Small intestine (tissue), 16 donors: ENCODE measurements at places on chromosomes 6 and 20. TPM values are rescaled to one million over a fixed set of nuclear protein-coding genes. Genes with fewer than 3 reads are reported as not detected.

GRCh38 chr20:47027042-47027441, 132.4 kb downstream of the EYA2 start:
- no peak overlapping the region for H3K27ac ChIP-seq
- no peaks in the 10 kb centered on the region for H3K36me3 ChIP-seq
- DNase-seq: no peak
- no peak overlapping the region for H3K4me3 ChIP-seq
- no peaks in the 10 kb centered on the region for H3K4me1 ChIP-seq
- peaks cover 2% of the 10 kb centered on the region for H3K27me3 ChIP-seq

- H3K27ac ChIP-seq: no peak overlapping the region
- no peak overlapping the region for H3K4me3 ChIP-seq
- H3K27me3 ChIP-seq: no peaks in the 10 kb centered on the region
- DNase-seq: no peak
Observed at GRCh38 chr6:107447663-107448216, 11.6 kb downstream of the PDSS2 start.

DNA sequence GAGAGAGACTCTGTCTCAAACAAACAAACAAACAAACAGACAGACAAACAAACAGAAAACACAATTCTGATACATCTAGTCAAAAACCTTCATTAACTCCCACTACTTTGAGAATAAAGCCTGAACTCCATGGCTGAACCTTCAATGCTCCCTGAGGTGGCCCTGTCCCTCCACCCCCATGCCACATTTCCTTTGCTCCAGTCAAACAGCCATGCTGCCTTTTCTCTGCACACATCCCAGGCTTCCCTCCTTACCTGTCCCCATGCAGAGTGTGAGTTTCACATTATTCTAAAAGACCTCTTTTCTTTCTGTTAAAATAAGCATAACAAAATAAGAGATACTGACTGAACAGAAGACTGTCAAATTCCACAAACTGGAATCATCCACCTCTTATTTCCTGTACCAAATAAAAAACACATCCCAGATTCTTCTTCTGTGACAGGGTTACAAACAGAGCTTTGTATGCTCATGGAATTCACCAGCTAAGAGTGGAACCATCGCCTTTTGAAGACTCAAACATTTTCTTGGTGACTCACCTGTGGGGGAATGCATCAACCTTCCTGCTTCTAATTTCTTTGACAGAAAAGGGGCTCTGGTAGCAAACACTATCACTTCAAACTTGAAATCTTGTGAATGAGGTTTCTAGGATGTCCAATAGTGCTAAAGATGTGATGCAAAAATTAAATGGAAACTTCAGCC, 71.0 kb upstream of the SLC22A16 start:
- peaks cover 2% of the 10 kb centered on the region for H3K4me1 ChIP-seq
- no peaks in the 10 kb centered on the region for H3K36me3 ChIP-seq
- DNase-seq: no peak
- no peak overlapping the region for H3K27ac ChIP-seq
- no peaks in the 10 kb centered on the region for H3K27me3 ChIP-seq
- no peak overlapping the region for H3K4me3 ChIP-seq

DNA sequence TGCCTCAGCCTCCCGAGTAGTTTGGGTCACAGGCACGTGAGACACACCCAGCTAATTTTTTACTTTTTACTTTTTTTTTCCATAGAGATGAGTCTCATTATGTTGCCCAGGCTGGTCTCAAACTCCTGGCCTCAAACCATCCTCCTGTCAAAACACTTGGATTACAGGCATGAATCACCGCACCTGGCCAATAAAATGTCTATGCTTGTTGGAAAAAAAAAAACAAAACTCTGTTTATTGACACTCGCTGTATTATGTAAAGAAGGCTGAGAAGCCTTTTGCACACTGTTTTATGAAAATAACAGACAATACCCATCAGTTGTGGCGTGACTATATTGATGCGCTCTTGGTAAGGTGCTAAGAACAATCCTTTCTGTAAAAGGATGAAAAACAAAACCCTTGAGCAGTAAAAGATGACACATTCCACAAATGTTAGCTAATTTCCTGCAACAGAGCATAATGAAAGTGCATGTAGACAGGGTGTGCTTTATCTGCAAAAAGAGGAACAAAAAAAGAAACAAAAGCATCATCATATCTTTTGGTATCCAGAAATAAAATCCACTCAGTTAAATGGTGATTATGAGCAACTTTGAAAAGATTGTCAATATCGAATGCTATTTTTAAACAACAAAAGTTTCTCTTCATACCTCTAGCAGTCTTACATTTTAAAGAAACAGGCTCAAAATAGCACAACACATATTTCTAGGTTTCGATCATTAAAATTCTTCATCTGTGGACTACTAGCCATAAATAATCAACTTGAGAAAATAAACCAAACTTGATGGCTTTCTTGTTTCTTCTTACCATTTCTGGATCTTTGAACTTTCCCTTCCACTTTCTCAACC, 108.3 kb upstream of the PHACTR1 start:
- no peaks in the 10 kb centered on the region for H3K27me3 ChIP-seq
- H3K4me3 ChIP-seq: no peak overlapping the region
- H3K27ac ChIP-seq: no peak overlapping the region
- no peaks in the 10 kb centered on the region for H3K36me3 ChIP-seq

The SGK2 gene
- polyA plus RNA-seq: 17.6 TPM

The GFOD1 gene
- polyA plus RNA-seq: 1.9 TPM

The PDSS2 gene
- polyA plus RNA-seq: 9.8 TPM

DNA sequence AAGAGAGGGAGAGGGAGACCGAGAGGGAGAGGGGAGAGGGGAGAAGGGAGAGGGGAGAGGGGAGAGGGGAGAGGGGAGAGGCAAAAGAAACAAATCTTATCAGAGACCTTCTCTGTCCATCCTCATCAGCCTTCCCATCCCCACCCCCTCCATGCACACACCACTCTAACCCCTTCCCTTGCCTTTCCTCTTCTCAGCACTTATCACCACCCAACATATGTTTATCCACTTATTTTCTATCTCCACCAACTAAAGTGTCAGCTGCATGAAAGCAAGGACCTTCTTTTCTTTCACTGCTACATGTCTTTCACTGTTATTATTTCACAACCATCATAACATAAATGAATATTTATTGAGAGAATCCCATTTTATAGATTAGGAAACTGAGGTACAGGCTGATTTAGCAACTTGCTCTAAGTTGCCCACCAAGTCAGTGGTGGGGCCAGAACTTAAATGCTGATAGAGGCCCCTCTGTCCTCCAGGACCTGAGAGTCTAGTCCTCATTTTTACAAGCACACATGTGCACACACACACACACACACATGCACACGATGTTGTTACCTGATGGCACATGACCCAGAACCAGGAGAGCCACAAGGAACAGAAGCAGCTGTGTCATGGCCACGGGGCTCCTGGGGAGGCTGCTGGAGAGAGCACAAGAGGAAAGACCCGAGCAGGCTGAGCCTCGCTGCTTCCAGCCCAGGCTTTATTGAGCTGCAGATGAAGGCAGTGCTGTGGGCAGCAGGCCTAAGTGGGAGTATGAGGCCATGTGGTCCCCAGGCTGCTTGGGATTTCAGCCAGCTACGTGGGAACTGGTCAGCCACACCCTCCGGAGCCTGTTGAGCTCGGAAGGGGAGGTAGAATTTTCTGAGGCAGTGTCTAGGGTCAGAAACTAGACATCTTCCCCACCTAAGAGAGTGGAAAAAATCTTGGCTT, 2.3 kb downstream of the DEFB124 start:
- H3K4me1 ChIP-seq: no peaks in the 10 kb centered on the region
- H3K27me3 ChIP-seq: no peaks in the 10 kb centered on the region
- H3K4me3 ChIP-seq: no peak overlapping the region
- H3K36me3 ChIP-seq: no peaks in the 10 kb centered on the region
- no peak for DNase-seq
- no peak overlapping the region for H3K27ac ChIP-seq

DNA sequence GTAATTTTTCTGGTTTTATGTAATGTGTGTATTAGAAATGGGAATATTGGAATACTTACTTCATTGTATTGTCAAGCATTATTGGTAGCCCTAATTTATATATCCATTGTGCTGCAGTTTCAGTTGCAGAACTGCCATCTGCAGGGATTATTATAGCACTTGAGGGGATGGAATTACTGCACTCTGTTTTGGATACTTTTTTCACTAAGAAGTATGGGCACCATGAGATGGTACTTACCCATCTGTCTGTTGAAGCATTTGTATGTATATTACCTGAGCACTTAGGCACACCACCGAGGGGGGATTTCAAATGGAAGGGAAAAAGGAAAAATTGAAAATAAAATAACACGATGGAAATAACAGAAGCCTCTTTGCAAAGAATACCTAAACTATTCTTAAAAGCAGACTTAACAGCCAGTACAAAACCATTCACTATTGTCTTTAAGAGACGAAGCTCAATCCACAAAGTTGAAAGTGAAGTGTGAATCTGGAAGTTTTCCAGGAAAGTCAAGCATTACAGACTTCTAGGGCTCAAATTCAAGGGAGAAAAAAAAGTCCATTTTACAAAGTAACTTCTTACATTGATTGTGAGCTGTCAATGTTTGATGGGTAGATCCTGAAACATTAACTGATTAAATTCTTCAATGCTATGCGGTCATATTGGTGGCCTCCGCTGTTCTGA, 318.7 kb downstream of the SOX4 start:
- H3K36me3 ChIP-seq: no peaks in the 10 kb centered on the region
- no peak for DNase-seq
- no peak overlapping the region for H3K4me3 ChIP-seq
- no peaks in the 10 kb centered on the region for H3K4me1 ChIP-seq
- no peak overlapping the region for H3K27ac ChIP-seq

The COL21A1 gene
- polyA plus RNA-seq: 8.1 TPM

The CLPSL1 gene
- not detected for polyA plus RNA-seq

The SPATS1 gene
- not detected for polyA plus RNA-seq

- peaks cover 2% of the 10 kb centered on the region for H3K27me3 ChIP-seq
- H3K36me3 ChIP-seq: no peaks in the 10 kb centered on the region
- peaks cover 3% of the 10 kb centered on the region for H3K4me1 ChIP-seq
Observed at GRCh38 chr6:169800668-169801395, 49.4 kb downstream of the ERMARD start.
